ENCODE measurements at places on chromosomes 1 and 21.
A peak's percentile ranks its signal among the peaks of the same experiment; 100 is the strongest.

- DNase-seq = no peak
Measured at GRCh38 chr1:25729790-25730644, 70.0 kb upstream of the SELENON start.

GRCh38 chr1:202349206-202349928, 868 bp downstream of the PPP1R12B start:
- DNase-seq = peak; percentile 27

GRCh38 chr1:67534627-67535065, 104.4 kb upstream of the SERBP1 start:
- no peak for DNase-seq

- DNase-seq = no peak
Measured at GRCh38 chr1:191895462-191896058, 262.7 kb upstream of the RGS18 start.

GRCh38 chr1:228669242-228669585, 66.1 kb upstream of the RHOU start:
- DNase-seq = no peak

GRCh38 chr1:196401452-196401833, 206.8 kb downstream of the KCNT2 start:
- DNase-seq = no peak

DNA sequence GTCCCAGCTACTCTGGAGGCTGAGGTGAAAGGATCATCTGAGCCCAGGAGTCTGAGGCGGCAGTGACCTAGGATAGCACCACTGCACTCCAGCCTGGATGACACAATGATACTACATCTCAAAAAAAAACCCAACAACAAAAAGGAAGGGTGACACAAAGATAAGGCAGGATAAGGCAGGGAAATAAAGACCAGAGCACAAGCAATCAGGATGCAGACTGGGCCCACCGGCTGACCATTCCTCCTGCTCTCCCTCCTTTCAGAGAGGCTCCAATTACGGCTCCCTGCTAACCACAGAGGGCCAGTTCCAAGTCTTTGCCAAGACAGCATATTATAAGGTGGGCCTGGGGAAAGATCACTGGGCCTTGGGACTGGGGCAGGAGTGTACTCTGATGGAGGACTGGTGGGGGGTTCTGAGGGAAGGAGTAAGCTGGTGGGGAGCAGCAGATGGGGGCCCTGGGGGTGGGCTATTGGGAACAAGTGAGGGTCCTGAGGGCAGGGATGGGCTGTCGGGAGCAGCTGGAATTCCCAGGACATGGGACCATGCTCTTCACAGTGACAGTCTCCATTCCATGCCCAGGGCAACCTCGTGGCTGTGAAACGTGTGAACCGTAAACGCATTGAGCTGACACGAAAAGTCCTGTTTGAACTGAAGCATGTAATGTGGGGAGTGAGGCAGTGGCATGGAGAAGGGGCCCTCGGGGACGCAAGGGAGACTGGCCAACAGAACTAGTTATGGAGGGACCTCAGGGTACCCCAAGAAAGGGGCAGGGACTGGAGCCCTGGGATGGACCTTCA, 7.3 kb downstream of the NPR1 start:
- no peak for DNase-seq

DNA sequence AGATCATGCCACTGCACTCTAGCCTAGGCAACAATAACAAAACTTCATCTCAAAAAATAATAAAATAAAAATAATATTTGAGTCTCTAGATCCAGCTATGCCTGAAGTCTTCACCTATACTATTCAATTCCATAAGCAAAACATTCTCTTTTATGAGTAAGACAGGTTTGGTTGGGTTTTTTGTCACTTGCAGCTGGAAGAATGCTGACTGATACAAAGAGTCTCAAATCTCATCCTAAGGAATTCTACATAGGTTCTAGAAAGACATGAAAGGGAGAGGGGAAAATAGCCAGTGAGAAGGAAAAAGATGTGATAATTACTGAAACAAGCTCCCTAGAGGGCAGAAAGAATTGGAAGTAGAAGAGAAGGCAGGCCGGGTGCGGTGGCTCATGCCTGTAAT, 30.4 kb upstream of the MED18 start:
- DNase-seq = no peak

DNA sequence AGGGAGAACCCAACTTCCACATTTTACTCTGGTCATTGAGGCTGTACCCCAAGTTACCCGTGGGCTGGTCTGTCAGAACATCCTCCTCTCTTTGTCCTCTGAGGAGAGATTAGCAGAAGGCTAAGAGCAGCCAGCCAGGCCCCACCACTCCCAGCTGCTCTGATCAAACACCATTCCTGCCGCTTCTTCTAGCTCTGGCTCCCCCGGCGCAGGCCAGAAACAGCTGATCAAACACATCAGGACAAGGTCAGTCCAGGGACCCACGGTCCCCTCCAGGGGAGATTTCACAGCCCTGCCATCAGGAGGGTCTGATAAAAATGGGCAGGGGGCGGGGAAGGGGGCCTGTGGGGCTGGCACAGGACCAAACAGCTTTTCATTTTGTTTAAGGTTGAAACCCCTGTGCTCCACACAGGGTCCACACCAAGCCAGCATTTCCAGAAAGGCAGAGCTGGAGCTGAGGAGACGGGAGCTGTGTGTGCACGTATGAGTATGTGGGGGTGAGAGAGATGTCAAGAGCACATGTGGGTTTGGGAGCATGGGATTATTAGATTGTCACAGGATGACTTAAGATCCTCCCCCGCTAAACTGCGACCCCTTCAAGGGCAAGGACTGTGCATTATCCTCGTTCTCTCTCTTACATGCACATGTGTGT, 29.9 kb upstream of the EPHA8 start:
- DNase-seq = no peak

- no peak for DNase-seq
Measured at GRCh38 chr1:202282596-202283283, 59.0 kb downstream of the UBE2T start.

DNA sequence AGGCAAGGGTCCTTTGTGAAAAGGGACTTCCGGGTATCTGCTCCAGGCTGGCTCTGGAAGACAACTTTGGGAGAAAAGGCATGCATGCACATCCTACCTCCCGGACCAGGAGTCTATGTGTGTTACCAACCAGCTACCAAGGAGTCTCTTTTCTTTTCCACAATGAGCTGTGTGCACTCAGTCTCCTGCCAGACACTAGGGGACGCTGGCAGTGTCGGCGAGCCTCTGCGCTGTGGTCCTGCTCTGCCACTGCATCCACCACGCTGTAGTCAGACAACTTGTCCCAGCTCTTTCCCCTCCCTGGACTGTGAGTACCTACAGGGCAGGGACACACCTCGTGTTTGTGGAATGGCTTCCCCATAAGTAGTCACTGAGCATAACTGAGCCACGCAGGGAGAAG, 5.1 kb upstream of the SSR2 start:
- peak; percentile 83 for DNase-seq

DNA sequence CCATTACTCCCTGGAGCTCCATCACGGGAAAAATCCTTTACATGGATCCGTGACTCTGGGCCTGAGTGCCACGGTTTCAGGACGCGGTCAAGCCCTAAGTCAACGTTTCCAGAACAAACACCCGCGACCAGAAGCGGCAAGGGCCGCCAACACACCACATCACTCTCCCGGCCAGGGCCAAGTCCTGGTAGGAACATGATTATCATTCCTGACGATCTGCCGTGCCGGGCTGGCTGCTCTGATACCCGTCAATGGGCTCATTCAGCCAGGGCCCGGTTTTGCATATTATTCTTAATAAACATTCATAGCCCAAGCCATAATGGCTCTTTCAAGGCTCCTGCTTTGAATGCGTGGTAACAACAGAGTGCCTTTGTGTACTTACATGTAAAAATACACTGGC, 44.6 kb upstream of the SIM2 start:
- DNase-seq = no peak

DNA sequence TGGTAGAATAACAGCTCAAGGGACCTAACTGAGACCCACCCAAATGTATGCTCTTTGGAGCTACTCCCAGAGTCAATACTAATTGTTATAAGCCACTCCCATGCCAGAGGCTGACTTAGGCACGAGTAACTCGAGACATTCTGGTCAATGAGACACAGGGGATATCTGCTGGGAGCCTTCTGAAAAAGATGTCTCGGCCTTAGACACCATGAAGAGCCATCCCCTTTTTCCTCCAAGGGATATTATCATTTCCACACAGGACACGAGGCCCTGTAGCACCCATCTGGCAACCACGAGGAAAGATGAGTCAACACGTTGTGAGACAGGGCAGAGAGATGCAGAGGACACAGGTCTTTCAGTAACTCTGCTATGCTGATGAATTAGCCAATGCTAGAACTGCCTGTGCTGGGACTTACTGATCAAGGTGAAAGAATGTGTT, 30.7 kb downstream of the ITPKB start:
- no peak for DNase-seq

GRCh38 chr1:226979115-226979516, 39.0 kb downstream of the COQ8A start:
- DNase-seq = no peak

GRCh38 chr1:154474802-154475201, 27.2 kb upstream of the TDRD10 start:
- DNase-seq = no peak

DNA sequence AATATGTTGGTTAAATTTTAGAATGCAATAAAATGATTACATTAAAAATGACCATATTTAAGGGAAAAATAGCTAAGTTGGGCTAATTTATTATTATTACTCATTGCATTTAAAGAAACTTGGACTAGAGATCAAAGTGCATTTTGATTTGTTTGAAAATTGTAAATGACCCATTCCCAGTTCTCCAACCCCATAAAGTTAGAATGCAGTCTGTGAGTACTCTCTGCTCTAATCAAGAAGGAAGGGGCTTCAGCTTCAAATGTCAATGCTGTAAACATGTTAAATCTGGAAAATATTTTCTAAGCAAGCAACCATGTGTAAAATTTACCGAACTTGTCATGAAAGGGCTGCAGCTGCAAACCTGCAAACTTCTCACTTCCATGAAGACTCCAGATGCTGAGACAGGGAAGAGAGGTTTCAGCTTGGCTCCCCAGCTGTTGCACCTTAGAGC, 232.7 kb downstream of the TTLL7 start:
- no peak for DNase-seq

DNA sequence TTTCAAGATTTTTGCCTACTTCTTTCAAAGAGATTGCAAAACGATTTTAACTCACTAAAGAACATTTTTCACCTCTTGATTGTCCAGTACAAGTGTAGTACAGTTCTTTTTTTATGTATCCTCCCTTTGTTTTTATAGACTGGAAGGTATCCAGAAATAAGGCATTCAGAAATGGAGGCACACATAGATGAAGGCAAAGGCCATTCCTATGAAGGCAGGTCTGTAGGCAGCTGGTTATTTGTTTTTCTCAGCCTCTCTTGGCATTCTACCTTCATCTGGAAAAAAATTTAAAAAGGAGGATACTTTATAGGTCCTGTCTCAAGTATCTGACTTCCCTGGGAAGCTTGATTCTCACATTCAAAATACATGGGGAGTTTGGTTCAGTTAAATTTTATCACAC, 18.6 kb upstream of the SLC16A1 start:
- no peak for DNase-seq

- no peak for DNase-seq
Measured at GRCh38 chr1:223853275-223853674, 7.5 kb upstream of the TP53BP2 start.

DNA sequence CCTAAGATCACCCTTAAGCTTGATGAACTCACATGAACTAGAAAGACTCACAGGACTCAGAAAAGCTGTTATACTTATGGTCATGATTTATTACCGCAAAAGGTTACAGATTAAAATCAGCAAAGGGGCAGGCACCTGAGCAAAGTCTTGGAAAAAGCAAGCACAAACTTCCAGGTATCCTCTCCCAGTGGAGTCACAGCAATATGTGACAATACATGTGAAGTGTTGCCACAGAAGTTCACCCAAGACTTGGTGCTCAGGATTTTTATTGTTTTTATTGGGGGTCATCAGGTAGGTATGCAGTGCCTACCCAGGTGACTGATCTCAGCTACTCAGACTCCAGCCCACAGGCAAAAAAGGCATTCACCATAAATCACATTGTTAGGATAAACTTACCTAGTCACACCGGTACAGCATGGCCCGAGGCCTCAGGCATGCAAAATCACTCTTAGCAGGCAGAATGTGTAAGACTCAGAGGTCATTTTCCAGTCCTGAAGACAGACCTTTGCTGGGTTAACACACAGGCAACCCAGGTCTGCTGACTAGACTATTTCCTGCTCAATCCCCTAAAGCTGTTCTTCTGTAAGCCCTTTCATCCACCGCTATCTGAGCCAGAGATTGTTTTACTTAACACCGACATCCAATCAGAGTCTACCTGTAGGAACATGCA, 55.6 kb downstream of the SSX2IP start:
- DNase-seq = no peak

GRCh38 chr1:145908653-145909052, 1.2 kb downstream of the ITGA10 start:
- DNase-seq = no peak

DNA sequence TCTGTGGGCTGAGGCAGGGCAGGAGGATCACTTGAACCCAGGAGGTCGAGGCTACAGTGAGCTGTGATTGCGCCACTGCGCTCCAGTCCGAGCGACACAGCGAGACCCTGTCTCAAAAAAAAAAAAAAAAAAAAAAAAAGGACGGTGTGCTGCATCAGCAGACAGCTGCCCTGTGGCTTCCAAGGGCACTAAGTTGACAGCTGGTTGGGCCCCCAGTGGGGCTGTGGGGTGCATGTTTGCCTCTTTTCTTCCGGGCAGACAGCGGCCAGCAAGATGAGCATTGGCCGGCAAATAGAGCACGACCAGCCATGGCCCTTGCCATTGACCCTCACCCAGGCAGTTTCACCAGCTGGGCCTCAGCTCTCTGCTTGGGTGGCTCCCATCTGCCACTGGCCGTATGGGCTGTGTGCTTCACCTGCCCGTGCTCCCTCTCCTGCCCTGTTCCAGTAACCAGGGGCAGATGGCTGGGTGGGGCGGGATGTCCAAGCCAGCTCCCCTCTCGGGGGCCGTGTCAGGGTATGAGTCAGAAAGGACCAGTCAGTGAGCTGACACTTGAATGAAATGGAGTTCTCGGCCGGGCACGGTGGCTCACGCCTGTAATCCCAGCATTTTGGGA, 12.3 kb upstream of the SLC25A34 start:
- DNase-seq = no peak

- no peak for DNase-seq
Measured at GRCh38 chr1:192901500-192901899, 92.7 kb downstream of the RGS2 start.

- no peak for DNase-seq
Measured at GRCh38 chr1:217660353-217661062, 29.4 kb downstream of the SPATA17 start.

- DNase-seq = no peak
Measured at GRCh38 chr1:68147534-68148171, 84.7 kb downstream of the WLS start.

GRCh38 chr1:52920791-52921291, 699 bp downstream of the ECHDC2 start:
- no peak for DNase-seq

- DNase-seq = no peak
Measured at GRCh38 chr1:39905172-39905571, 3.5 kb upstream of the MYCL start.

Measured in SK-N-DZ (cell line).